ENCODE measurements at places on chromosomes 1 and 21.

GRCh38 chr1:234965111-234965510 lies 163.5 kb downstream of the TOMM20 start:
- DNase-seq: no peak

- DNase-seq: no peak
Observed at GRCh38 chr1:244678697-244679096, 25.8 kb downstream of the DESI2 start.

DNA sequence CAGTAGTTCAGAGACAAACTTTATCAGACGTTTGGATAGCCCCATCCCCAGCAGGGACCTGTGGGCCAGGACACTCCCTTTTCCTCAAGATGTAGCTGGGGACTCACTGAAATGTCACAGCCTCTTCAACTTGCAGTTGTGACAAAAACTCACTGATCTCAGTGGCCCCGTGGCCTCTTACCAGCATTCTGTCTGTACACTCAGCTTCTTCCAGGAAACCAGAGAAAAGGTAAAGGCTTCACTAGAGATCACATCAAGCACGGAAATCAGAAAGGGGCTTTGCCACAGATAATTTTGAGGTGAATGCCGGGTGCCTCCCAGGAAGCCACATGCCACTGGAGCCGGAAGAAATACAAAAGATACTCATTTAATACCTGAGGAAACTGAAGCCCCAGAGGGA lies 122.2 kb downstream of the CCDC185 start:
- no peak for DNase-seq

GRCh38 chr1:7648761-7649384 lies 122.2 kb upstream of the VAMP3 start:
- no peak for DNase-seq

DNA sequence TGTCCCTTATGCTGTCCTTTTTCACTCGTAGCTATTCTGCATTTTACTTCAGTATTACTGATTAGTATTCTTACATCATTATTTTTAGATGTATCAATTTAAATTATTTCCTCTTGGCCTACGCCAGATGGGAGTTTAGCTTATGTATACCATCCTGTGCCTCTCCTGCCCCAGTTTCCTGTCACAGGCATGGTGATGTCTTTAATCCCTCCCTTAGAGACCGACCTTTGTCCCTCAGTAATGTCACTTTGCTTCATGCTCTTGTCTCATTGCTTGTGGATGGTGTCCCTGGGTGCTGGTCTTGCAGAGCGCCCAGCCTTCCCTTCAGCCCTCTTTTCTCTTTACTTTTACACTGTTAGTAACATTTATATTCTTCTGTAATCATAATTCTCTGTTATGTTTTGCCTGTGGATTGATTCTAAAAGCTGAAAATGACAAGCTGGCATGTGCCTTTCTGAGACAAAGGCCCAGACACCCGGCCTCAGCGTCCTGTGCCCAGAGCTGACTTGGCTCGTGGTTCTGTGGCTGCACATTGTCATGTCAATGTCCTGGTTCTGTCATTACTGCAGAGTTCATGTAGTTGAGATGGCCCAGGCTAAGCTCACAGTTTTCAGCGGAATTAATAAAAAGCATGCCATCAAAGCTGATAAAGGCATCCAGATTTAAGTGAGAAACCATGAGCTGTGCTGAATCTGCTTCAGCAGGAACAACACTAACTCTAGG lies 100.7 kb downstream of the MTR start:
- no peak for DNase-seq

GRCh38 chr1:240801442-240801841 lies 189.5 kb upstream of the GREM2 start:
- DNase-seq: no peak

DNA sequence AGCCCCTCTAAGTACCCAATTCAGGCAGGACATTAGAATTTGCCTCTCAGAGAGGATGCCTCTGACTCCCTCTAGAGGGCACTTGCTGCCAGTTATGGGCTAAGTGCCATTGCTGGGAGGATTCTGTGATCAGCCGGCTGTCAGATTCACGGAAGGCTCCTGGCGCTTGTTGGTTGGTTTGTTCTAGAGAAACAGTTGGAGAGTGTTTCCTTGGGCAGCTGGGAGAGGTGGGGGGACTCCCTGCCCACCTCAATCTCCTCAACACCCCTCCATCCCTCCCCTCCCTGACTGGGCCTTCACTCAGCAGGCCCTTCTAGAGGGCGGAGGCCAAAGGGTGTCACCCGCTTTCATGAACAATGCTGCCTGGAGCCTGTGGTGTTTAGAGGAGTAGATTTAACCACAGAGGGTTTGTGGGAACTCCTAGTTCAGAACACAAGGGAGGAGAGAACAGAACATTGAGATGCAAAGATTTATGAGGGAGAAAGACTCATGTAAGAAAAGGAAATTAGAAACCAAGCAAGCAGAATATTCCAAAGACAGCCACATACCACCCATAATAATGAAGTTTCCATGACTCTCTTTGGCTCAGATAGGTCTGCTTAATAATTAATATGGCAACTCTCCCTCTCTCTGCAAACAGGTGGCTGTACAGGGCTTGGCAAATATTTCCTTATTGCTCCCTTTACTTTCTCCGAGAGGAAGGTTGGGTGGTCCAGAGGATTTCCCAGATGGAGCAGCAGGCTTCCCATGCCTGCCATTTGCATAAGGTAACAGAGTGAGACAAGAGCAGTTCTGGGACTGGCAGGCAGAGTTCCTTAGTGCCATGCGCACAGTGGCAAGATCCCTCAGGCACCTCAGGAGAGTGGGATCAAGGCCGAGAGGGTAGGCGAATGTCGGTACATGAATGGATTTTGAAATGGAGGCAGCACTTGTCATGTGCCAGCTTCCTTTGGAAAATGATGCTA lies 30.0 kb upstream of the ACP6 start:
- DNase-seq: peak; percentile 70

DNA sequence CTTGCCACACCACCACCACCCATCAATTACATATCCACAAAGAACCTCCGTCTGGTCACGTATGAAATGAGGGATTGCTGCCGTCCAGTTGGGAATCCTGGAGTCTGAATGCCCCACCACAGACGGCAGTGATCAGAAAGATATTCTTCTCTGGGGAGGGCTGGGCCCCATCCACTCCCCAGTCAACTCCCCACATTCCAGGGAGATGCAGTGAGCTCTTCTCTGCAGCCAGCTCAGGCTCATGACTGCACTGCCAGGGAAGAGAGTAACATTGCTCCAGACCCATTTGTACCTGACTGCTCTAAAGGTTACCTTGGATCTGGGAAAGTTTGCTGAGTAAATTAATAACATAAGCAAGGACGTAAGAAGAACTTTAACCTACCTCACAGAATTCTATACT lies 18.3 kb downstream of the DEGS1 start:
- DNase-seq: no peak

GRCh38 chr21:43865540-43866259 lies 677 bp downstream of the AGPAT3 start:
- no peak for DNase-seq

GRCh38 chr1:68188644-68189340 lies 43.5 kb downstream of the WLS start:
- no peak for DNase-seq

DNA sequence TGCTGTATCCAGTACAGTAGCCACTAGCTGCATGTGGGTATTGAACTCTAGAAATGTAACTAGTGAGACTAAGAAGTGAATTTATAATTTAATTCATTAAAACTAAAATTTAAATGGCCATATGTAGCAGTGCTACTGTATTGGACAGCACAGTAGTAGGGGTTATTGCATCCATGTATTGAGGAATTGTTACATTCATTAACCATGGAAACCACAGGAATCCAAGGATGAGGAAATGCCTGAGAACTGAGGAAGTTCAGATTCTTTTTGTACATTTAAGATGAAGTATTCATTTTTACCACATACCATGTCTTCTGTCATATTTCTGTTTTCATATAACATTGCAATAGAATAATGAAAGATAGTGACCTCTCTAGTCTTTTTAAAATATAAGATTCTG lies 2.6 kb downstream of the MTF2 start:
- DNase-seq: no peak

GRCh38 chr1:23868557-23869016 lies 497 bp upstream of the FUCA1 start:
- DNase-seq: no peak

DNA sequence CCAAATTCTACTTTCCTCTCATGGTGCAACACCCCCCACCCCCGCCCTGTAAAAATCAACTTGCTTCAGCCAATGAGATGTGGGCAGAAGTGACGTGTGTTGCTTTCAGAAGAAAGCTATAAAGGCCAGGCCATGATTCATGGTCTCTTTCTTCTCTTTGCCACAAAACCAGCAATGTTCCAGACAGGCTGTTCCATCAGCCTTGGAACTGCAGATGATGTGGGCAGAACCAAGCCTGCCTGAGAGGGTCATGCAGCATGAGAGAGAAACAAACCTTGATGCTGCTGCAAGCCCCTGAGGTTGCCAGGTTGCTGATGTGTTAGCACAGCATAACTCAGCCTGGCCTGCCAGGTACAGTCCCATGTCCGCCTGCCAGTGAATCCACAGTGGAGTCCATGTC lies 41.8 kb downstream of the MIS18A start:
- no peak for DNase-seq

GRCh38 chr1:154446789-154447188 lies 41.6 kb downstream of the IL6R start:
- no peak for DNase-seq

DNA sequence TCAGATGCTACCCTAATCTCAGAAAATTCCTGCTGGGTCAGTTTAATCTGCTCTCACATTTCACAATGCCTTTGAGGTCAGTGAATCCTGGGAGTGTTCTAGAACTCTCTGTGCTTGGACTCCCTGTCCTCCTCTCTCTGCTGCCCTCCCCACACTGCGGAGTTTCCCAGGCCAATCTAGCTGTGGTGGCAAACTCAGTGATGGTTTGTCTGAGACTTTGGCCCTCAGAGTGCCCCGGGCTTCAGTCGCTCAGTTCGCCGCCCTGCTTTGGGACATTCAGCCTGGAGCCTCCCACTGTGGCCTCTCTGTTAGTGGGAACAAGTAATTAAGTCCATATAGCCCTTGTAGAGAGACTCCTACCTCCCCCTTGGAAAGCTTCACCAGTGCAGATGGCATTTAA lies 7.1 kb downstream of the C1orf226 start:
- DNase-seq: no peak

DNA sequence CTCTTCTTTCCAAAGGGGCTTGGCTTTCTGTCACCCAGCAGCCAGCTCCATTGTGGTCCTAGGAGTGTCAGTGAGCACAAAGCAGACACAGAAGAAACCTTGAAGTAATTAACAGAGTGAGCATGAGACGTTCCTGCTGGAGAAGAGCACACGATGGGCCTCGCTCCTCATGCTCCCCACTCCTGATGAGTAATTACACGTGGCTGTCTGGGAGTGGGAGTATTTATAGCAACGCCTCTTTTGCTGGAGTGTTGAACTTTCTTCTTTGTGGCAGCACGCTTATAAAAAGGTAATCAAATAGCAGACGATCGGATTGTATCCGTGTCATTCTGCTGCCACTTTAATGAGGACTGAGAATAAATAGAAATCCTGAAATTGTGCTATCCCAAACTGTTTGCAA lies 185.8 kb downstream of the CAMTA1 start:
- DNase-seq: no peak
